ENCODE measurements at places on chromosomes 1 and 21.

- no peak for DNase-seq
Measured at GRCh38 chr1:150554086-150554452, 4.9 kb downstream of the ADAMTSL4 start.

GRCh38 chr1:53717025-53717804, 21.7 kb downstream of the GLIS1 start:
- no peak for DNase-seq

DNA sequence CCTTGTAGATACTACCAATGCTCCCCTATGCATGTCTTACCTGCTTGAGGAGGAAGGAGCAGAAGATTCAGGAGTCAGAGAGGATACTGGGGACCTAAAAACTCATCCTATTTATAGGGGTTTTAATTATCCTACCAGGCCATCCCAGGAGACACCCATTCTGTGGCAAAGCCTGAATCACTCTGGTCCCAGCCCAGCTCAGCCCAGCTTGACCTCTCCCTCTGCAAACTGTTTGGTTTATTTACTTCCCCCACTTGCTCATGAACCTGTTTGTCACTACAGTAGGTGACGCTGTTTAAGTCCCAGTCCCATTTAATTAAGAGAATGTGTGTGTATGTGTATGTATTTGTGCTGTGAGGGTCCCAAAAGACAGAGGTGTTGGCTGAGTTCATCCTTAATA, at the start of gene RPTN:
Gene RPTN, minus strand, starts transcription at position 85 of the 400 bp plus-strand sequence. CDS start 1,339 bp downstream, outside the sequence.
- DNase-seq, result no peak

- DNase-seq, result no peak
Measured at GRCh38 chr1:25502957-25503356, 40.4 kb upstream of the LDLRAP1 start.
